K562 (cell line): ENCODE measurements at places on chromosomes 16 and 17.

GRCh38 chr17:74780443-74781238 lies 4.5 kb upstream of the NAT9 start:
- no peaks in the 10 kb centered on the region for H3K27me3 ChIP-seq
- H3K27ac ChIP-seq: no peak overlapping the region
- peaks cover 20% of the 10 kb centered on the region; the same call in 2 of the 3 replicates for H3K36me3 ChIP-seq
- H3K4me1 ChIP-seq: peaks cover 20% of the 10 kb centered on the region; the same call in 2 of the 3 replicates
- peak; percentile 49 for DNase-seq
- H3K4me3 ChIP-seq: no peak overlapping the region

- no peak for DNase-seq
- no peak overlapping the region for H3K4me3 ChIP-seq
- no peak overlapping the region for H3K27ac ChIP-seq
- no peaks in the 10 kb centered on the region for H3K36me3 ChIP-seq
- peaks cover 24% of the 10 kb centered on the region; the same call in 1 of the 2 replicates for H3K4me1 ChIP-seq
- peaks cover 54% of the 10 kb centered on the region for H3K27me3 ChIP-seq
Observed at GRCh38 chr17:39598630-39599003, 9.1 kb downstream of the NEUROD2 start.

GRCh38 chr17:75619506-75620431 lies 13.5 kb upstream of the SMIM5 start:
- peak; percentile 67 for DNase-seq
- H3K36me3 ChIP-seq: no peaks in the 10 kb centered on the region
- no peak overlapping the region for H3K27ac ChIP-seq
- H3K4me3 ChIP-seq: no peak overlapping the region

- no peak for DNase-seq
- H3K27me3 ChIP-seq: no peaks in the 10 kb centered on the region
- H3K36me3 ChIP-seq: no peaks in the 10 kb centered on the region
- H3K27ac ChIP-seq: no peak overlapping the region
- no peak overlapping the region for H3K4me3 ChIP-seq
Observed at GRCh38 chr16:55687802-55688201, 32.0 kb downstream of the SLC6A2 start.

- DNase-seq: no peak
- H3K4me1 ChIP-seq: no peaks in the 10 kb centered on the region
- H3K27me3 ChIP-seq: no peaks in the 10 kb centered on the region
- H3K27ac ChIP-seq: no peak overlapping the region
Observed at GRCh38 chr16:52496051-52496876, 50.7 kb downstream of the TOX3 start.

DNA sequence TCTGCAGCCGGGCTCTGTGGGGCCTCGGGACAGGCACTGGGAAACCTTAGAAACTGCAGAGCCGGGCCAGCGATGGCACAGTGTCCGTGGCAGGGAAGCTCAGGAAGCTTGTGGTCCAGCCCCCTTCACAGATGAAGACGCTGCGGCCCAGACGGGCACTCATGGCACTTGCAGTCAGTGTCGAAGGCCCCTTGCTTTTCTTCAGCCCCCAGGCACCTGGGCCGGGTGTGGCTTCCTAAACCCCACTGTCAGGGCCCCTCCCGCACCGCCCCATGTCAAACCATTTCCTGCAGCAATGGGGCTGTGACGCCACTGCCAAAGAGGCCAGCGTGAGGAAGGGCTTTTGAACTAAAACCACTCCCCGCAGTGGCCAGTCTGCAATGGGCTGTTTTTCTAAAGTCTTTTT lies 164.0 kb downstream of the LAT start:
- peaks cover 8% of the 10 kb centered on the region; the same call in 2 of the 3 replicates for H3K4me1 ChIP-seq
- no peaks in the 10 kb centered on the region for H3K36me3 ChIP-seq
- H3K27ac ChIP-seq: no peak overlapping the region
- no peaks in the 10 kb centered on the region for H3K27me3 ChIP-seq
- no peak overlapping the region for H3K4me3 ChIP-seq
- no peak for DNase-seq

GRCh38 chr16:54135361-54136275 lies 151.0 kb downstream of the IRX3 start:
- no peaks in the 10 kb centered on the region for H3K36me3 ChIP-seq
- H3K27me3 ChIP-seq: peaks cover 4% of the 10 kb centered on the region
- H3K4me3 ChIP-seq: no peak overlapping the region
- no peak for DNase-seq
- no peaks in the 10 kb centered on the region for H3K4me1 ChIP-seq
- no peak overlapping the region for H3K27ac ChIP-seq

- H3K4me1 ChIP-seq: peaks cover 20% of the 10 kb centered on the region
- no peak overlapping the region for H3K27ac ChIP-seq
- H3K36me3 ChIP-seq: no peaks in the 10 kb centered on the region
- no peaks in the 10 kb centered on the region for H3K27me3 ChIP-seq
- no peak for DNase-seq
Observed at GRCh38 chr17:63378411-63379375, 67.4 kb downstream of the CYB561 start.

DNA sequence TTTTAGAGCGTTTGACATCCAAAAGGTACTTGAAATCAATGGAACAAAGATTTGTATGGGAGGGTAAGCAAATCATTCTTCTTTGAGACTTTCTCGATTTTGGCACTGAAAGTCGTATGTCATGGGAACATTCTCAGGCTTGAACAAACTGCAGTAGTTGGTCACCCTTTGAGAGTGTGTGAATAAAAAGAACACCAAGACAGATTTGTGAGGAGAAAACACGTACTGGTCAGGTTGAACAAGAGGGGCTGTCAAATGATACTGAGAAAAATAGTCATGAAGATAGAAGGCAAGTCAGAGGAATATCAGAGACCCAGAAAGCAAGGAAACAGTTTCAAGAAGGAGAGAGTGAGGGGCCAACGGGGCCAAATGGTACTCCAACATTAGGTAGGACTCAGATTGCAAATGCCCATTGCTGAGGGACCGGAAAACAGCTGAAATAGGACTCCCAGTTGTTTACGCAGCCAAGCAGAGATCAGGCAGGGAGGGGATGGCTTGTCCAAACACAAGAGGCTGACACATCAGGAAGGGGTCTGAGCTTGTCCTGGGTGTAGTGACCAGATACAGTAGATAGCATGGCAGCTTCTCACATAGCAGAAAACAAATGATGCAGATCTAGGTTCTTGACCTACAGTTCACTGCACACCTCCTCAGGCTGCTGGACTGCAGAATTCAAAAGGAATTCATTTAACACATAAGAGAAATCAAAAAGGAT lies 74.5 kb upstream of the MYOCD start:
- no peaks in the 10 kb centered on the region for H3K4me1 ChIP-seq
- H3K36me3 ChIP-seq: no peaks in the 10 kb centered on the region
- no peak overlapping the region for H3K27ac ChIP-seq

GRCh38 chr16:89426736-89427530 lies 63.4 kb downstream of the ANKRD11 start:
- no peaks in the 10 kb centered on the region for H3K27me3 ChIP-seq
- peaks cover 44% of the 10 kb centered on the region for H3K36me3 ChIP-seq
- peaks cover 8% of the 10 kb centered on the region for H3K4me1 ChIP-seq
- H3K4me3 ChIP-seq: no peak overlapping the region
- H3K27ac ChIP-seq: no peak overlapping the region

- DNase-seq: peak; percentile 87
- H3K27me3 ChIP-seq: no peaks in the 10 kb centered on the region
- H3K4me1 ChIP-seq: peaks cover 66% of the 10 kb centered on the region
- H3K4me3 ChIP-seq: peak within 1 kb of the TSS; percentile 74
- H3K27ac ChIP-seq: peak within 1 kb of the TSS; percentile 93
- H3K36me3 ChIP-seq: peaks cover 27% of the 10 kb centered on the region; the same call in 2 of the 3 replicates
Observed at GRCh38 chr17:76384222-76384986, at the start of gene SPHK1. TSS of gene SPHK1 (plus strand) at chr17:76384609. CDS start at chr17:76385645, 1,036 bp downstream.

- no peak overlapping the region for H3K27ac ChIP-seq
- no peaks in the 10 kb centered on the region for H3K27me3 ChIP-seq
- H3K36me3 ChIP-seq: no peaks in the 10 kb centered on the region
- no peaks in the 10 kb centered on the region for H3K4me1 ChIP-seq
- DNase-seq: no peak
Observed at GRCh38 chr17:66929591-66929990, 34.9 kb upstream of the CACNG4 start.

DNA sequence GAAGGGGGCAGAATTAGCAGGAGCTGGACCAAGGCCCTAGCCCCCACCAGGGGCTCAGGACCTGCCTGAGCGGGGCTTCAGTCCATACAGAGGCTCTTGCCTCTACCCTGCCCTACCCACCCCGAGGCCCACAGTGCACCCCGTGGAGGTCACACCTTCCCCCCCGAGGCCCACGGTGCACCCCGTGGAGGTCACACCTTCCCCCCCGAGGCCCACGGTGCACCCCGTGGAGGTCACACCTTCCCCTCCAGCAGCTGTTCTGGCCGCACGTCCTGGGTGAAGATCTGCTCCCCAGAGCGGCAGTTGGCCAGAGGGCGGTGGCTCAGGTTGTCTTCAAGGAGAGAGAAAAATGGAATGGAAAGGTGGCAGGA lies 11.4 kb downstream of the CASKIN2 start:
- no peaks in the 10 kb centered on the region for H3K27me3 ChIP-seq
- peaks cover 22% of the 10 kb centered on the region; the same call in 1 of the 3 replicates for H3K36me3 ChIP-seq
- H3K27ac ChIP-seq: no peak overlapping the region
- DNase-seq: no peak
- H3K4me1 ChIP-seq: no peaks in the 10 kb centered on the region

DNA sequence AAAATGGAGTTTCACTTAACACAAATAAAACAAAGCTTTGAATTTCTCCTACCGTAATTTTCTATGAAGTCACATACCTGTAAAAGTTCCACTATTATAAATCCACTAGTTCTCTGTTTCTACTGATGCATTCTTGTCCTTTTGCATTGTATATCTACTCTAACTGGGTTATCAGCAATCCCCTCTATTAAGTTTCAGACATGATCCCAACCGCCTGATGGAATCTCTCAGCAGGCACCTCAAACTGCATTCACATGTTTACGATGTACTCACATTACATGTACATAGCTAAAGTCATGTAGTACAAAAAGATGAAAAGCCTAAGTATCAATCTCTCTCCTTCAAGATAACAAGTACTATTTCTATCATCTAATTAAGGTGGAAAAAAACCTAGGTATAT lies 64.9 kb downstream of the MED13 start:
- H3K27ac ChIP-seq: no peak overlapping the region
- DNase-seq: no peak
- no peaks in the 10 kb centered on the region for H3K27me3 ChIP-seq
- H3K36me3 ChIP-seq: peaks cover 54% of the 10 kb centered on the region
- no peak overlapping the region for H3K4me3 ChIP-seq

DNA sequence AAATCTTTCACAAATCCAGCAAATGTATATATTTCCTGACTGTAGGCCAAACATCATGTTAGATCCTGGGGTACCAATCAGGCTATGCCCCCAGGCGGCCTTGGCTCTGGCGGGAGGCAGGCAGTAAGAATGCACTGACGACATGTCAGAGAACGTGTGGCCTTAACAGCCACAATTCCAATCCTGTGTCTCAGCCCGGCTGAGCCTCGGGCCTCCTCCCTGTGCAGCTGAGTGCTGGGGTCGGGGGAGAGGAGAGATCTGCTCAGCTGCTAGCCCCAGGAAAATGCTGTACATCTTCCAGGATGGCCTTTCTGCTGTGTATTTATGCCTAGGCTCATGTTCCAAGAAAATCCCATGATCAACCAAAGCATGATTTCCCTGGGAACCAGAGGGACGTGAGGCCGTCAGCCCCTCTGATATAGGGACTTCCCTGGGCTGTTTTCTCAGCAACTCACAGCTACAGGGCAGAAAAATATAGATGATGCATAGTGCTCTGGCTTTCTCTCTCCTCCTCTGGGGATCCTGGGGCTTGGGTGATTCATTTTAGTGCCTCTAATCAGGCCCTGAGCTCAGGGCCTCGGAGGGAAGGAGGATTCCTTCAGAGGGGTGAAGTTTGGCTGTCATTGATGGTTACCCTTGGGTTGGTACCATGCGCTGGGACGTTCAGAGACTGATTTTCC lies 604.0 kb downstream of the HS3ST4 start:
- H3K27ac ChIP-seq: no peak overlapping the region
- no peak overlapping the region for H3K4me3 ChIP-seq
- no peaks in the 10 kb centered on the region for H3K4me1 ChIP-seq
- H3K27me3 ChIP-seq: no peaks in the 10 kb centered on the region; the same call in 1 of the 2 replicates
- no peak for DNase-seq

GRCh38 chr17:80998748-80999535 lies 7.3 kb downstream of the CHMP6 start:
- H3K4me1 ChIP-seq: peaks cover 15% of the 10 kb centered on the region
- H3K27ac ChIP-seq: no peak overlapping the region
- DNase-seq: no peak
- H3K36me3 ChIP-seq: peaks cover 49% of the 10 kb centered on the region; the same call in 1 of the 3 replicates
- no peak overlapping the region for H3K4me3 ChIP-seq
- H3K27me3 ChIP-seq: no peaks in the 10 kb centered on the region

GRCh38 chr16:4525634-4526277 lies 12.8 kb downstream of the CDIP1 start:
- no peak overlapping the region for H3K27ac ChIP-seq
- no peaks in the 10 kb centered on the region for H3K27me3 ChIP-seq
- no peak overlapping the region for H3K4me3 ChIP-seq
- no peaks in the 10 kb centered on the region for H3K36me3 ChIP-seq
- H3K4me1 ChIP-seq: peaks cover 14% of the 10 kb centered on the region; the same call in 2 of the 3 replicates

GRCh38 chr16:73274140-73274539 lies 226.2 kb upstream of the ZFHX3 start:
- H3K4me1 ChIP-seq: no peaks in the 10 kb centered on the region
- H3K36me3 ChIP-seq: no peaks in the 10 kb centered on the region
- DNase-seq: no peak
- H3K4me3 ChIP-seq: no peak overlapping the region
- H3K27ac ChIP-seq: no peak overlapping the region
- H3K27me3 ChIP-seq: no peaks in the 10 kb centered on the region

- no peak overlapping the region for H3K4me3 ChIP-seq
- peaks cover 32% of the 10 kb centered on the region; the same call in 1 of the 3 replicates for H3K36me3 ChIP-seq
- H3K4me1 ChIP-seq: peaks cover 70% of the 10 kb centered on the region
- no peaks in the 10 kb centered on the region for H3K27me3 ChIP-seq
Observed at GRCh38 chr16:4610011-4611005, 4.4 kb downstream of the UBALD1 start.

GRCh38 chr17:28540231-28540630 lies 12.2 kb downstream of the UNC119 start:
- no peak for DNase-seq
- no peak overlapping the region for H3K27ac ChIP-seq
- no peaks in the 10 kb centered on the region for H3K36me3 ChIP-seq
- peaks cover 29% of the 10 kb centered on the region for H3K27me3 ChIP-seq

- peaks cover 6% of the 10 kb centered on the region; the same call in 2 of the 3 replicates for H3K4me1 ChIP-seq
- no peak overlapping the region for H3K27ac ChIP-seq
- peaks cover 5% of the 10 kb centered on the region; the same call in 1 of the 3 replicates for H3K36me3 ChIP-seq
- DNase-seq: no peak
Observed at GRCh38 chr17:78041386-78042179, 83.1 kb downstream of the TNRC6C start.

GRCh38 chr17:15944759-15945526 lies at the start of gene ADORA2B:
TSS of gene ADORA2B (plus strand) at chr17:15945130. CDS start at chr17:15945249, 119 bp downstream.
- peak within 1 kb of the TSS; percentile 70 for H3K27ac ChIP-seq
- peak; percentile 95 for DNase-seq
- H3K4me3 ChIP-seq: peak within 1 kb of the TSS; percentile 61
- no peaks in the 10 kb centered on the region for H3K36me3 ChIP-seq
- peaks cover 36% of the 10 kb centered on the region for H3K4me1 ChIP-seq
- H3K27me3 ChIP-seq: no peaks in the 10 kb centered on the region

GRCh38 chr17:64781014-64781756 lies 119.1 kb upstream of the SMURF2 start:
- peaks cover 12% of the 10 kb centered on the region for H3K4me1 ChIP-seq
- DNase-seq: no peak
- H3K27ac ChIP-seq: no peak overlapping the region
- no peak overlapping the region for H3K4me3 ChIP-seq
- H3K27me3 ChIP-seq: no peaks in the 10 kb centered on the region

- no peaks in the 10 kb centered on the region for H3K27me3 ChIP-seq
- peak overlapping the region; percentile 69 for H3K27ac ChIP-seq
- peak overlapping the region; percentile 53 for H3K4me3 ChIP-seq
- H3K4me1 ChIP-seq: peaks cover 36% of the 10 kb centered on the region
- DNase-seq: peak; percentile 99
- no peaks in the 10 kb centered on the region for H3K36me3 ChIP-seq
Observed at GRCh38 chr17:75589012-75589918, 1.7 kb downstream of the MYO15B start.

GRCh38 chr17:30116345-30116660 lies 313 bp upstream of the NSRP1 start:
- peak overlapping the region; percentile 61 for H3K4me3 ChIP-seq
- H3K27me3 ChIP-seq: no peaks in the 10 kb centered on the region
- peak overlapping the region; percentile 97 for H3K27ac ChIP-seq
